ENCODE measurements at places on chromosomes 5 and 9.

DNA sequence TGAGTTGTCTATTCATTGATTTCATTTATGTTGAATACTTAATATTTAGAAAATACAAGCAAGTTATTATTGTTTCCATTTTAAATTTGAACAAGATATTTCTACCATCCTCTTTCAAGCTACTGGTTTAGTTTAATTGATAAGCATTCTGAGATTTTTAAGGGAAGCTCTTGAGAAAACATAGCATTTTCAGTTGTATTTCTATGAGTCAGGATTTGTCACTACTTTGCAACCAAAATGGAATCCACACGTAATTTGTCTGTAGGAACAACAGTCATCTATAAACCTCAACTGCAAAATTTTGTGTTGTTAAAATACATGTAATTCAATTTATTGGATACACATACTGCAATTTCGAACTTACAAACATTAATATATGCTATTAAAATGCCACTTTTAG lies 74.0 kb downstream of the PRR16 start:
- DNase-seq: no peak

GRCh38 chr9:85603936-85604335 lies 137.8 kb downstream of the AGTPBP1 start:
- DNase-seq: no peak

- DNase-seq: no peak
Measured at GRCh38 chr5:109944461-109944860, 254.7 kb downstream of the MAN2A1 start.

DNA sequence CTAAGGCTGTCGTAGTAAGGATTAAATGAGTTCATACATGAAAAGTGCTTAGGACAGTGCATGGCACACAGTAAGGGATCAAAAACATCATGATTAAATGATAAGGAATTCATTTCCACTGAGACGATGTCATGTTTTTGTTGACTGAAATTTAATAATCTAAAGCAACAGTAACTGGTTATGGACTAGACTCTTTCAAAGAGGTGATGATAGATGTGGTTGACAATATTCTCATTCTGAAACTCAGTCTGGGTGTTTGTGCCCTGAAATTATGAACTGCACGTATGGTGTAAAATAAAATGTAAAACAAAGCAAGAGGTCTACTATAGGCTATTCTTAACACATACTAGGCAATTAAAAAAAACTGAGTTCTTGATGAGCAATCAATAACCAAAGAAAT lies 280.0 kb downstream of the DENND1A start:
- DNase-seq: no peak

- no peak for DNase-seq
Measured at GRCh38 chr5:40909264-40909663, at the start of gene C7. Gene C7 (plus strand): TSS chr5:40909497. CDS start chr5:40909611, 114 bp downstream.

DNA sequence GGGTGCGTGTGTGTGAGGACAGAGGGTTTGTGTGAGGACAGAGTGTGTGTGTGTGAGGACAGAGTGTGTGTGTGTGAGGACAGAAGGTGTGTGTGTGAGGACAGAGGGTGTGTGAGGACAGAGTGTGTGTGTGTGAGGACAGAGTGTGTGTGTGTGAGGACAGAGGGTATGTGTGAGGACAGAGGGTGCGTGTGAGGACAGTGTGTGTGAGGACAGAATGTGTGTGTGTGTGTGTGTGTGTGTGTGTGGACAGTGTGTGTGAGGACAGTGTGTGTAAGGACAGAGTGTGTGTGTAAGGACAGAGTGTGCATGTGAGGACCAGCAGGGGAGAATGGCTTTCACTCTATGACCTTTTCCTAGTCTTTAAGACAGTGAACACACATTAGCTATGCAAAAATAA lies 63.1 kb upstream of the UBAC1 start:
- DNase-seq: no peak

DNA sequence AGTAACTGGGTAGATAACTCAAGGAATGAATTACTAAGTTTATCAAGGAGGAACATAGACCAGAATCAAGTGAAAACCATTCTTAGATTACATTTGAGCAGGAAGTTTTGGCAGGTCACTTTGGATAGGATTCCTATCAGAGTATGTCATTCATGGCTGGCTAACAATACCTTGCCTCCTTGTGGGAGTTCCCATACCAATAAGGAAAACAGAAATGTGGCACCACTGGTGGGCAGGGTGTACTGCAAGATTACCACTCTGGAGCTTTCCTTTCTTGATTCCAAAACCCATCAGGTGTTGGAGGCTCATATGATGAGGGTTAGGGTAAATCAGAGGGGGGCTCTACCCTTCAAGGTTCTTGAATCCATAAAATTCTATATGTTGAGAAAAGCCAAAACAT lies 18.6 kb upstream of the SPATA31D1 start:
- DNase-seq: no peak

DNA sequence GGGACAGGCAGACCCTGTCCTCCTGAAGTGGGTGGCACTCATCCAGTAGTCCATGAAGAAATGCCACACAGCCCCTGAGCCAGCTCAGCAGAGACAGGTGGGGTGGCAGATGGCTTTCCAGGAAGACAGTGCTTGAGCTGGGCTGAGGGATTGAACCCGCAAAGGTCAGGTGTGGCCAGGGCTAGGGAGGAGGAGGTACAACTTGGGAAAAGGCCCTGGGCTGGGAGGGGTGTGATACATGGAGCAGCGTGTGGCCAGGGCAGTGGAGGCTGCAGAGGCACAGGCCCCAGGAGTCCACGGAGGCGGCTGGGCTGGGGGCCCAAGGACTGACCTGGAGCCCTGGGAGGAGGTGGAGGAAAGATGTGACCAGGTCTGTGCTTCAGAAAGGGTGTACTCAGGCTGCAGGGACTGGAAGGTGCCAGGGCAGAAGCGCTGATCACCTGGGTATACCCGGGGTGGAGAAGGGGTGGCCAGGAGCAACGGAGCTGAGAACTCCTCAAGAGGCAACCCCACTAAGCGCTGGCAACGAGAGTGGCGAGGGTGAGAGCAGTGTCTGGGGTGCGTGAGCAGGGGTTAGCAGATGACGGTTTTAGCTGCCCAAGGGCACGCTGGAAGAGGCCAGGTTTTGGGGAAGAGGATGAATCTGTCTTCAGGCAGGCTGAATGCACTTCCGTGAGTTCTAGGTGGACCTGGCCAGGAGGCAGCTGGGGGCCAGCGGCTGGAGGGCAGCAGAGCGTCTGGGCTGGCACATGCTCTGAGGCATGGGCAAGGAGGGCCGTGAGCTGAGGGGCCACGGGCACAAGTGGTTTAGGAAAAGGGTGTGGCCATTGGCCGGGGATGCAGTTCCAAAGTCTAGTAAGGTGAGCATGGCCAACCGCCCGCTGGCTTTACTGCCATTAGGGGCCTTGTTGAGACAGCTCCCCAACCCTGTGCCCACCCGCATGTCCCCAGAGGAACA lies 3.9 kb upstream of the RABL6 start:
- no peak for DNase-seq

DNA sequence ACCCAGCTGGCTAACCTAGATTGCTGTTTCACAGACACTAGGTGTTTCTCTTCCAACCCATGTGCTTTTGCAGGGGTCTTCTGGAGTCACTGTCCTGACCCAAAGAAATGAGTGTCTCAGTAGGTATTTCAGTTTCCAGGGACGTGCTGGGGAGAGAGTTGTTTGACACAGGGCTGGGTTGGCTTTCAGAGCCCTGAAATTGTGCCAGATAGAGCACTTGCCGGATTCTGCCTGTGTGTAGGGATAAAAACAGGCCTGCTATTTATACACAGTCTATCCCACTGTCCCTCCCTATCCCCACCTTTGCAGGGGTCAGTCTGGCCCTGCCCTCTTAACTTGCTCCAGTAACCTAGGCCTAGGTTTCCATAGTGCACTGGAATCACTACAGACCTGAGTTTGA lies 957 bp upstream of the HBEGF start:
- DNase-seq: no peak

DNA sequence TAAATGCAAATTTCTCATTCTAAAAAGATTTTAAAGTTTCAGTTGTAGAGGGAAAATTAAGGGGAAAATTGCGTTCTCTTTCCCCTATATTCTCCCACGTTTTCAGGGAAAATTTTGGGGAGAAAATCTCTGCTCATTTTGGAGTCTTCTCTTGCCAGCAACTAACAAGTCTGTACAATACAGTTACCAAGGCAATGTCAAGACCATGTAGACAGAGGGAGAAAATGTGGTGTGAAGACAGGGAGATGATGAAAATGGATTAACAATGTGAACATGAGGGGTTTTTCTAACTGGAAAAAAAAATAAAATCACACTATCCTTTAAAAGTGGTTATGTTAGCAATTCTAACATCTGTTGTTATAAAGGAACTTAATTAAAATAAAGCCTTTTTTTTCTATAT lies 22.3 kb downstream of the SLC1A3 start:
- no peak for DNase-seq

- DNase-seq: no peak
Measured at GRCh38 chr9:7935681-7936080, 136.1 kb upstream of the DMAC1 start.

GRCh38 chr9:116901260-116901659 lies 214.2 kb downstream of the TRIM32 start:
- no peak for DNase-seq

GRCh38 chr5:156020647-156021046 lies 306.3 kb upstream of the SGCD start:
- no peak for DNase-seq

GRCh38 chr5:143663872-143664271 lies 148.1 kb upstream of the HMHB1 start:
- no peak for DNase-seq

DNA sequence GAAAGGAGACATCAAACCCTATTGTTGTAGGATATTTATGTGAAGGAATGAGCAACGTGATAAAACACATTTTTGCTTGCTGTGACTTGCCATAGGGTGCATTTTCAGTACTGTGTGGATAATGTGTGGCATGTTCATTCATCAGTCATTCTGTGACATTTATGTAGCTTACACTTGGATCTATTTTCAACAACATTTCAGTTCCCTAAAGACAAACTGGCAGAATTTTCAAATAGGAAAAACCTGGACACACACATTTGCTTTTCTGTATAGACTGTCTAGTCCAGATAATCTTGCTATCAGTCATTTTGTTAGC lies 127.7 kb downstream of the TMC1 start:
- no peak for DNase-seq

DNA sequence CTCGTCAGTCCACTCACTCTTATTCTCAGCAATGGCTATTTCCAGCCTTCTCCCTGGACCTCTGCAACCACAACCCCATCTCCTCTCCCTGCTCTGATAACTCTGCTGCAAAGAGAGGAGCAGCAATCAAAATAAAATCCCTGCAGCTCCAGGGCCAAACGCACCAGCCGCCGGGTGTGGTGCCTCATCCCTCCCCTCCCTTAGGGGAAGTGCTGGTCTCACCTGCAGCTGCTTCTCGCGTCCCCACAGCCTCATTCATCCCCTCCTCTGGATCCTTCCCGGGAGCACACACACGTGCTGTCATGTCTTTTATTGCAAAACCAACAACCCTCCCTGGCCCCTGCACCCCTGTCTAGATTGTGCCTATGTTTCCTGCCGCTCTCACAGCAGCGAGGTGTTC lies 77.8 kb downstream of the TENT4A start:
- no peak for DNase-seq

GRCh38 chr9:117821954-117822353 lies 117.8 kb downstream of the TLR4 start:
- DNase-seq: no peak

GRCh38 chr5:136228136-136228757 lies 35.3 kb upstream of the SMIM32 start:
- no peak for DNase-seq

DNA sequence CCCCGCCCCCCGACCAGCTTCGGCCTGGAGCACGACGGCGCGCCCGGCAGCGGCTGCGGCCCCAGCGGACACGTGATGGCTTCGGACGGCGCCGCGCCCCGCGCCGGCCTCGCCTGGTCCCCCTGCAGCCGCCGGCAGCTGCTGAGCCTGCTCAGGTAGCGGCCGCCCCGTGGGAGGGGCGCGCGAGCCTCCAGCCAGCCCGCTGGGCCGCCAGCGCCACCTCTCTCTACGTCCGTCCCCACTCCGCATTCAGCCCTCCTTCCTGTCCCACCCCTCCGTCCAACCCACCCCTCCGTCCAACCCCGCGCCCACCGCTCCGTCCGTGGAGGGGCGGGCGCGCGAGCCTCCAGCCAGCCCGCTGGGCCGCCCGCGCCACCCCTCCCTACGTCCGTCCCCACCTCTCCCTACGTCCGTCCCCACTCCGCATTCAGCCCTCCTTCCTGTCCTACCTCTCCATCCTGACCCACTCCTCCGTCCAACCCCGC lies 6.5 kb downstream of the ADAMTS13 start:
- DNase-seq: no peak

DNA sequence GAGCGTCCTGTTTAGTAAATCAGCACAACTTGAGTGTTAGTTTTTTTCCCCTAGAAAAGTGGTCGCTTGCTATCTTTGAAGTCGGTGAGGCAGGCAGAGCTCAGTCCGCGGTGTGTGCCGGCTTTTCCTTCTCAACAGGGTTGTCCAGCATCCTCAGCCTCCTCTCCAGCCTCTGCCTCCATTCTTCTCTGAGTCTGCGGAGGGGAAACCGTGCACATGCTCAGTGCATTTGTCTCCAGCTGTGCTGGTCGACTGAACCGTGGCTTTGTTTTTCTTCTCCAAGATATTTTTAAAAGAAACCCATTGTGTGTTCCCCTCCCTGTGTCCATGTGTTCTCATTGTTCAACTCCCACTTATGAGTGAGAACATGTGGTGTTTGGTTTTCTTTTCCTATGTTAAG lies 25.3 kb downstream of the FAM240B start:
- no peak for DNase-seq

DNA sequence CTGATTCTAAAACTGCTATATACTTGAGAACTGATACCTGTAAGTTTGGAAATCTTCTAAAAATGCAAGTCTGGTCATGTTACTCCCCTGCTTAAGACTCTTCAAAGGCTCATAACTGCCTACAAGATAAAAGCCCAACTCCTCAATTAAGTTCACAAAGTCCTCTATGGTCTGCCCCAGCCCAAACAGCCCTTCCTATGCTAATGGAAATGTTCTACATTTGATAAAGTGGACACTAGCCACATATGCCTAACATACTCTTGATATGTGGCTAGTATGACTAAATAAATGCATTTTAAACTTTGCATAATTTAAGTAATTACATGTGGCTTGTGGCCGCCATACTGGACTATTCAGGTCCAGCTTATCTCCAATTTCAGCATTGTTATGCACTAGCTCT lies 204.5 kb downstream of the AP3B1 start:
- no peak for DNase-seq

DNA sequence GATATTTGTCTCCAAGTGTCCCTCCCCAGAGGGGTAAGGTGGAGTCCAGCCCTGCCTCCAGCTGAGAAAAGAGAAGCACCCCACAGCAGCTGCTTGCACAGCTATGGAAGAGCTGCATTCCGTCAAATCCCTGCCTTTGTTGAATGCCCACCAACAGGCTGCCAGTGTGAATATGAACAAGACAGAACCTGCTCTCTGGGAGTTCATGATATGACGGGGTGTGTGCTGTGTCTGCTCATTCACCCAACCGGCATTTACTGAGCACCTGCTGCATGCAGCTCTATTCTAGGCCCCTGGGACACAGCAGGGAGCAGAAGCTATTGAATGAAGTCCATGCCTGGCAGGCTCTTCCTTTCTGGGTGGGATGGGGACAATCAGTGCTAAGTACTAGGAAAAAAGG lies 238.8 kb downstream of the GADD45G start:
- DNase-seq: no peak

- no peak for DNase-seq
Measured at GRCh38 chr5:16144416-16144815, 35.2 kb downstream of the MARCHF11 start.

GRCh38 chr5:109533751-109534272 lies 124.0 kb upstream of the PJA2 start:
- no peak for DNase-seq

All from stimulated activated CD8-positive, alpha-beta memory T cell treated with anti-CD3 and anti-CD28 coated beads, Interleukin-2, amount 100 ng/mL, for 1 hour (primary cell).